ENCODE measurements at places on chromosomes 1 and 21. TPM values are rescaled to one million over a fixed set of nuclear protein-coding genes. Genes with fewer than 3 reads are reported as not detected.

DNA sequence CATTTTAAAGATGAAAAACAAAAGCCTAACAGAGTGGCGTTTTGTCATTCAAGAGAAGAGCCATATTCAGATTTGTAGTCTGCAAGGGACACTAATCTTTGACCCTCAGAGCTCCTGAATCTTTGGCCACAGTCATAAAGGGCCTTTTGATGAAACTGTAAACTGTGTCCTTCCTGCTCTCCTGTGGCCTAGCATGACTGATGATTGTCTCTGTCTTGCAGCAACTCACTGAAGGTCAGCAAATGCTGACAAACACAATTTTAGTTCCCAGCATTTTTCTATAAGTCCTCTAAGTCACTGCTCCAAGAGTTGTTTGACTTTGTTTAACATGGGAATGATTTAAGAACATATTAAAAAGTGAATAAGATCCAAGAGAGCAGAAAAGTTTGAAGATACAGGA, 55.3 kb upstream of the PRELP start:
- H3K36me3 ChIP-seq: no peaks in the 10 kb centered on the region
- H3K4me3 ChIP-seq: no peak overlapping the region
- H3K27ac ChIP-seq: no peak overlapping the region
- no peak for DNase-seq

GRCh38 chr1:198465201-198466144, 75.0 kb downstream of the ATP6V1G3 start:
- no peak overlapping the region for H3K4me3 ChIP-seq
- DNase-seq: no peak
- H3K4me1 ChIP-seq: no peaks in the 10 kb centered on the region
- H3K36me3 ChIP-seq: no peaks in the 10 kb centered on the region
- H3K27ac ChIP-seq: peak overlapping the region; percentile 8

DNA sequence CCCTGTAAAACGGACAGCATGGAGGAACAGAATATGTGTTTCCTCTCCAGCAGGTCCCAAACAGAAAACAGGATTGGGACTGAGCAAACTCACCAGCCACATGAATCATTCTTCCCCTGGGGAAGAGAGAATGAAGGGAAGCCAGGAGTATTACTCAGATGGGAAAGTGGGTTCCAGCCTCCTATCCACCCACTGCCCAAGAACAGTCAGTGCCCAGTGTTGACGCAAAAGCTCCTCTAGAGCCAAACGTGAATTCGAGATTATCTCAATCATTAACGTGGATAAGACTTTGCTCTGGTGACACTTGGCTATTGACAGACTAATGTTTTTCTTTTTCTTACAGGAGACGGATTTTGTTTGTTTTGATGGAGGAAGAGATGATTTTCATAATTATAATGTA, 9.3 kb downstream of the MIA3 start:
- H3K27ac ChIP-seq: no peak overlapping the region
- H3K27me3 ChIP-seq: no peaks in the 10 kb centered on the region
- H3K36me3 ChIP-seq: peaks cover 6% of the 10 kb centered on the region
- H3K4me3 ChIP-seq: no peak overlapping the region

AUNIP gene
- total RNA-seq: not detected

DNA sequence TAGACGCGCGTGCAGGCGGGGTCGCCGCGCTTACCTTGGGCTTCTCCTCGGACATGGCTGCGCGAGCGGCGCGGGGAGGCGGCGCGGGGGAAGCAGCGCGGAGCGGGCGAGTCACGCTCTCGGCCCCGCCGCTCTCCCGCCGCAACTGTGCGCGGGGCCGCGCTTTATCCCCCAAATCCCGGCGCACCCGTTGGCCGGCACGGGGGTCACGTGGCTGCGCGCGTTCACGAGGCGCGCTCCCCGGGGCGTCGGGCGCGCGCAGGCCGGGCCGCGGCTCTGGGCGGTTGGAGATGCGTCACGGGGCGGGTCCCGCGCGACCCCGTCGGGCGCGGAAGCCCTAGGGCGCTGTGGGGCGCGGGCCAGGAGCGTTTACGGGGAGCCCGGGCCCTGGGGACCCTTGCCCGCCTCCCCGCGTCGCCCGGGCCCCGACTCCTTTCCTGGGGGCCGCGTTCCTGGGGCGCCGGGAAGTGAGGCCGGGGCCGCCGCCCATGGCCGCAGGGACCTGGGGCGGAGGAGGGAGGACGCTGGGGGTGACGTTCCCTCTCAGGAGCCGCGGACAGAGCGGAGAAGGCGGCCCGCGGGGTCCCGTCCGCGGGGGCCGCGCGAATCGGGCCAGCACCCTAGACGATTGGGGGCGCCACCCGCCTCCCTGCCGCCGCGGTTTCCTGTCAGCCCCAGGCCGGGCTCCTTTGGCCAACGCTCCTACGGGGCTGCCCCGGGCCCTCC, at the start of gene SUMO3:
SUMO3 (minus strand) TSS at position 149 of the 726 bp plus-strand sequence; CDS start at position 55, 94 bp downstream.
- no peaks in the 10 kb centered on the region for H3K27me3 ChIP-seq
- H3K36me3 ChIP-seq: peaks cover 9% of the 10 kb centered on the region
- DNase-seq: peak; percentile 98
- peak within 1 kb of the TSS; percentile 97 for H3K27ac ChIP-seq
- H3K4me1 ChIP-seq: peaks cover 17% of the 10 kb centered on the region
- H3K4me3 ChIP-seq: peak within 1 kb of the TSS; percentile 72

DNA sequence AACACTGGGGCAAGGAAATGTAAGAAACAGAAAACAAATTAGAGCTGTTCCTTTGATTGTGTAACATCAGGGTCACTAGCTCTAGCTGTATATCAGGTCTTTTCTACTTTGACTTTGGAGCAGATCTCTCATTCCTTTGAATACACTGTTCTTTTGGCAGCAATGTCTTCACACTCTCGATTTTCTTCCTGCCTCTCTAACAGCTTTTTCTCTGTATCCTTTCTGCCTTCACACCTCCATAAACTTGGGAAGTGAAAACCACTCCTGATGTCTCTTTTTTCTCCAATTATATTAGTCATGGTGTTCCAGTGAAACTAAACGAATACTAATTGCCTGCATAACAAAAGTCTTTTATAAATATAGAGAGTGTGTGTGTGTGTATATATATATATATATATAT, 1458.0 kb downstream of the NCAM2 start:
- H3K36me3 ChIP-seq: no peaks in the 10 kb centered on the region
- H3K4me3 ChIP-seq: no peak overlapping the region
- no peak overlapping the region for H3K27ac ChIP-seq
- H3K27me3 ChIP-seq: no peaks in the 10 kb centered on the region
- H3K4me1 ChIP-seq: no peaks in the 10 kb centered on the region

SDC3 gene
- total RNA-seq: 32.2 TPM

DNA sequence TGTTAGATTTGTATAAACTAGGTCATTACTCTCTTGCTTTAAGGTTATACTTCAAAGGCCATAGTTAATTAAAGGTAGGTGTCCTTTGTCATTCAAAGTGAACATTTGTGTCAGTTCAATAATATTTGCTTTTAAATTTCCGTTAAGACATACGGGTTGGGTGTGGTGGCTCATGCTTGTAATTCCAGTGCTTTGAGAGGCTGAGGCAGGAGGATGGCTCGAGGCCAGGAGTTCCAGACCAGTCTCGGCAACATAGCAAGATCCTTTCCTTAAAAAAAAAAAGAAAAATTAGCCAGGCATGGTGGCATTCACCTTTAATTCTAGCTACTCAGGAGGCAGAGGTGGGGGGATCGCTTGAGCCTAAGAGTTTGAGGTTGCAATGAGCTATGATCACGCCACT, 80.4 kb downstream of the KIF26B start:
- peak overlapping the region; percentile 71 for H3K27ac ChIP-seq
- no peak overlapping the region for H3K4me3 ChIP-seq
- H3K4me1 ChIP-seq: no peaks in the 10 kb centered on the region
- H3K36me3 ChIP-seq: no peaks in the 10 kb centered on the region
- DNase-seq: peak; percentile 61
- H3K27me3 ChIP-seq: no peaks in the 10 kb centered on the region
